Activated naive CD8-positive, alpha-beta T cell treated with anti-CD3 and anti-CD28 coated beads, Interleukin-2, amount 10 ng/mL, durations not matched to agents 7 days and 5 days (primary cell): ENCODE measurements at places on chromosomes 7 and 10. TPM values are rescaled to one million over a fixed set of nuclear protein-coding genes. Genes with fewer than 3 reads are reported as not detected.

Gene CFAP58
- 0.28 TPM for total RNA-seq

Gene ANKRD30A
- total RNA-seq: not detected

Gene ZNF273
- 10.9 TPM for total RNA-seq

GRCh38 chr7:75817116-75817515 lies 3.5 kb upstream of the CCL24 start:
- no peak for DNase-seq

DNA sequence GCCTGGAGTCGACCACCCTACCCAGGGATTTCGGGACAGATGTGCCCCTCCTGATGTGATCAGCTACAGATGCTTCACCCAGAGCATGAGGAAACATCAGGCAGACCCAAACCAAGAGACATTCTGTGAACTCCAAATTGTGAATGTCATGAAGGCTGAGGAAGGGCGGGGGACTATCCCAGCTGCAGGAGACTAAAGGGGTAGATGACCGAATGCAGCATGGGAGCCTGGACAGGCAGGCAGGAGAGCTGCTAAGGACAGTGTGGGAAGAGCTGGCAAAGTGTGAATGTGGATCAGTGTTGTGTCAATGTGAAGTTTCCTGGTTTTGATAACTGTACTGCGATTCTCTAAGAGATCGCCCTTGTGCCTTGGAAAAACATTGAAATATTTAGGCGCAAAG lies 19.2 kb upstream of the DRGX start:
- no peak for DNase-seq

DNA sequence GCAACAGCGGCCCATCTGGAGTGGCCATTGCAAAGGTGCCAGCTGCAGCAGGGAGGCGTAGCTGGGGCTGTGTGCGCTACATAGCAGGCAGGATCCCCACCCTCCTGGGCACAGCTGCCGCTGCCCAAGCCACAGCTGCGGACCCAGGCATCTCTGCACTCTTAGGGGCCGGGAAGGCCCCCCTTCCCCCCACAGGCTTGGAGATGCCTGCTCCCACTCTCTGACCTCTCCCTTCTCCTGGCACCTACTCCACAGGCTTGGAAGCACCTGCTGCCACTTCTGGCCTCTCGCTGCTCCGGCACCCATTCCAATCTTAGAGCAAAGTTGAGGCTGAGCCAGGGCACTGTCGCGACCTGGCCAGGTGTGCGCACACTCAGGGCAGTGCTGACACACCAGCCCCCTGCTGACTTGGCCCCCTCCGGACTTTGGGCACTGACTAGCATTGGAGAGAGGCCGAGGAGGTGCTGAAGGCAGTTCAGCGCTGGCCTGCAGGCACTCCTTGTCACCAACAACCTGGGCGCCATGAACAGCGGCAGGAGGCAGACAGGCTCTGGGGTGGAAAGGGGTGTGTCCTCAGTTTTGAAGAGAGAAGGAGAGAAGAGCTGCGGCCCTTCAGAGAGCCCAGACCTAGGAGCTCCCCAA lies 18.4 kb downstream of the RBM48 start:
- DNase-seq: no peak

- DNase-seq: no peak
Observed at GRCh38 chr10:95605163-95605562, 44.0 kb upstream of the SORBS1 start.

- no peak for DNase-seq
Observed at GRCh38 chr10:68574051-68574450, 13.9 kb downstream of the TET1 start.

Gene FAM25G
- not detected for total RNA-seq

Gene ZNF804B
- total RNA-seq: not detected

Gene CYP26A1
- total RNA-seq: 0.31 TPM

GRCh38 chr7:83394776-83395175 lies 232.1 kb upstream of the PCLO start:
- DNase-seq: no peak

DNA sequence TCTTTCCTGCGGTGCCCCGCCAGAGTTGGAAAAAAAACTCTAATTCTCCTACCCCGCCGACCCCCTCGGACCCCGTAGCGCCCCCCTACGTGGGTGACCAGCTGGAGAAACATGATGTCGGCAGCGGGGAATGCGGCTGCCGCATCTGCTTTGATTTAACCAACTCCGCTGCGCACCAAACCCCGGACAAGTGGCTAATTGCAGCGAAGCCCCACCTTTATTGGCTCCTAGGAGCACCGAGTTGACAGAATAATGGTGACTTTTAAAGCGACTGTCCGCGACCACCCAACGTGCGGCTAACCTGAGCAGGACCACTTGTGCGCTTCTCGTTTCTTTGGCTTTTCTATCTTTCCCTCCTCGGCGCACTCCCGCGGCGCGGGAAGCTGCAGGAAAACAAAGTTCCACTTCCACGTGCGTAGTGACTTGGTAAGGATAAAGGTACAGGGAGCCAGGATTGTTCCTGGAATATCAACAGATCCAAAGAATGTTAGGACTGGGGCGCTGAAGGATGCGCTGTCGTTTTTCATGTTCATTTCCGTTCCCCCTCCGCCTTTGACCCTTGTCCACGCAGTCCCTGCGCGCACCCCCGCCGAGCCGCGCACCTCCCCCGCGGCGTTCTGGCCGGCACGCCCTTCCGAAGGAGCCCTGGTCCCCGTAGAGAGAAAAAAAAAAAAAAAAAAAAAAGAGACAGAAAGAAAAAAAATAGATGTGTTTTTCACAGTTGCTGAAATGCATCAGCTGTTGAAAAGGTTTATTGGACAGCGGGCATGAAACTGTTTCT lies 1.4 kb downstream of the WNT16 start:
- no peak for DNase-seq

DNA sequence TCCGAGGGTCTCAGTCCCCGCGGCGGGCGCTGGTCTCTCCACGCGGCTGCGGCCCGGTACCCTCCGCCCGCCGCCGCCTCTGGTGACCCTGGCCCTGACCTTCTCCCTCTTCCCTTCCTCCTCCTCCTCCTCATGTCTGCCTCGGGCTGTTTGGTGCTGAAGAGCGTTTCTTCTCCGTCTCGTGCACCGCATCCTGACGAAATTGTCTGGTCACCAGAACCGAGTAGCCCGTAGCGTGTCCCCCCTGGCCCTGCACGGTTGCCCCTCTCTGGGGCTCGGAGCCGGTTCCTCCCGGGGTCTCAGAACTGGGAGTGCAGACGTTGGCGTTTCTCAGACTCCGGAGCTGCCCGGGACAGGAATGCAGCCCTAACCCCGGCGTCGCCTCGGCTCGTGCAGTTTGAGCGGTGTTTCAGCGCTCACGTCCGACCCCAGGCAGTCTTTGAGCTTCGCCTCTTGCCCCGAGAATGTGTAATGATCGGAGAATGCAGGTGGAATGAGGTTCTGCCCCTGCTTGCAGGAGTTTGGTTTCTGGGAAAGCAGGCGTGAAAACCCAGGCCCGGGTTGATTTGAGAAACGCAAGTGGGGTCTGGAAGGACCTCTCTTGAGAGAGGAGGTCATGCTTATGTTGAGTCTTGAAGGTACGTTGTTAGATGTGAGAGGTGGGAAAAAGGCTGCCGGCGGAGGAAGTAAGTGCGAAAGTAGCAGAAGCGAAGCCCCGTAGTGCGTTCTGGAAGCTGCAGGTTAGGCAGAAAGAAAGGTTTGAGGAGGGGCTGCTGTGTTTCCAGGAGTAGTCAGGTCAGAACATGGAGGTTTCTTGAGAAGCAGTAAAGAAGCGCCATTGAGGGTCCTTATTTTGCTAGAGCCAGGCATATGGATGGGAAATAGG lies 743 bp downstream of the RBM17 start:
- DNase-seq: no peak

DNA sequence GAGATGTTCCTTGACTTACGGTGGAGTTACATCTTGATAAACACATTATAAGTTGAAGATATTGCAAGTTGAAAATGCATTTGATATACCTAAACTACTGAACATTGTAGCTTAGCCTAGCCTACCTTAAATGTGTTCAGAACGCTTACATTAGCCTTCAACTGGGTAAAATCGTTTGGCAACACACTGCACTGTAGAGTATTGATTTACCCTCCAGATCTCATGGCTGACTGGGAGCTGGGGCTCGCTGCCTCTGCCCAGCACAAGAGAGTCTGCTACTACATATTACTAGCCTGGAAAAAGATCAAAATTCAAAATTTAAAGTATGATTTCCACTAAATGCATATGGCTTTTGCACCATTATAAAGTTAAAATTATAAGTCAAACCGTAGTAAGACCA lies 7.5 kb upstream of the AGR3 start:
- DNase-seq: no peak

DNA sequence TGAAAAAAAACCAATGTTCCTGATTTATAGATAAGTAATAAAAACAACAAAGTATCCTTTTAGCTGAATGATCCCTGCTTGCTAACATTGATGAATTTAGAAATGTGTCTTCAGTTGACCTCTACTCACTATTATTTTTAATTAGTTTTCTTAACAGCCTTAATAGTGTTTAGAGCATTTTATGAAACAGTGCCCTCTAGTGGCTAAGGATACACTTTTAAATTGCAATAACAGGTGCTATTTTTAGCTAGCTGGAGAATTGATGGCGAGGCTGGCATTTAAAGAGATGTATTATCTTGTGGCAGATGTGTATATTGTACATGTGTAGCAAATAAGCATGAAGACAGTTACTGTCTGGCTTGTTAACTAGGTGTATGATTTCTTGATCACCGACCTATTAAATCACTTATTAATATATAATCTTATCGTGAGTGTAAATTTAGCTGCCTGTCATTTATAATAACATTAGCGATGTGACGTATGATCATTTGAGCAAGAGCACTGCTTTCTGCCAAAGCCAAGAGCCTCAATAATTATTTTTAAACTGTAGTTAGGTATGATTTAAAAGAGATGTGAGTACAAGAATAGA lies 451.9 kb downstream of the DPP6 start:
- no peak for DNase-seq

Gene ACTL6B
- not detected for total RNA-seq

DNA sequence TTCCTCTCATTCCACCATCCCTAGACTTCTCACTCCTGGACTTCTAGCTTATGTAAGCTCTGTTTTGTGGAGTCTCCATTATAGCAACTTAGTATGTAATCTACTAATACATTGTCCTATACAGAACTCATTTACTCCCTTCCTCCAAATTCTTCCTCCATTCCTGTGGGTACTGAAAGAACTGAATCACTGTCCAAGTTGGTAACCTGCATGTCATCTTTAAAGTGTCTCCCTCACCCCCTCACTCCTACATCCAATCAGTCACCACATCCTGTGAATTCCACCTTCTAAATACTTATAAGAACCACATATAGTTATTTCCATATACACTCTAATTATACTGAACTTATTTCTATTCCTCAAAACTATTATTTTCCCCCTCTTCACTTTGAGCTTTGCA lies 20.3 kb downstream of the AASS start:
- DNase-seq: no peak

DNA sequence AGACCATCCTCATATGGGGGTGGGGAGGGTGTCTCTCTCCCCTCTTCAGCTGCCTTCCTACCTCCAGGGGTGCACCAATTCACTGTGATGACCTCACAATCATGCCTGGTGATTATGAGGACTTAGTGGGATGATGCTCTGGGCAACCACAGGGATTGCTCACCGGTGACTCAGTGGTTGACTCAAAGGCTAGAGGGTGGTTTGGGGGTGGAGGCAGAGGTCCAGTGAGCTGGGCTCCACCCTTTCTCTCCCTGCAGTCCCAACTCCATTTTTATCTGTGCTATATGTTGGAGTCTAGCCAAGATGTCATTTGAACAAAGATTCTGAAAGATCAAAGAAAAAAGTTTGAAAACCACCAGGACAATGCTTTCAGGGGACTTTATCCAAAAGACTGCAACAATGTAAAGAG lies 286.9 kb downstream of the KCNMA1 start:
- no peak for DNase-seq

DNA sequence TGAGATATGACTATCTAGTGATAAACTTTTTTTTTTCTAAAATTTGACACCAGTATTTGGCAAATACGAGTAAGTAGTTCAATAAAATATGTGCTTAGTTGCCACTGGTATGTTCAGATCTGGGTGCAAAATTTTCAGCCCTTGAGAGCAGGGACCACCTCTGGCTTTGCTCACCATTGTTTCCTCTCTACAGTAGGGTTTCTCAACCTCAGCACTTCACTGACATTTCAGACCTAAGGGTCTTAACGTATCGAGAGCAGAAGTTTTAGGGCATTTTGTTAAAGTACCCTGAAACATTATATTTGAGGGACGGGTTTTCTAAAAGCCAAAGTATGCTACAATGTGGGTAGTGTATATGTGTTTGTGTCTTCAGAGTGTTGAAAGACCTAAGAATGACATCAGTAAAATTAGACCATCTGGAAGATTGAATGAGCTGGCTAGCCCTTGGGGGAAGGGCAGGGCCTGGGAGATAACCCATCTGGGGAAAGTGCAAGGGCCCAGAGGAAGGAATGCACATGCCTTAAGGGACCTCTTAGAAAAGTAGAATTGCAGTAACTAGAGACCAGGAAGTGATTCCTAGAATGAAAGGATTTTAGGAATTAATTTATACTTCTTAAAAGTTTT lies 11.8 kb downstream of the BZW2 start:
- DNase-seq: no peak

- no peak for DNase-seq
Observed at GRCh38 chr7:57204411-57204811, 72.2 kb upstream of the ZNF479 start.

- DNase-seq: no peak
Observed at GRCh38 chr7:28231176-28231575, 50.6 kb upstream of the JAZF1 start.

DNA sequence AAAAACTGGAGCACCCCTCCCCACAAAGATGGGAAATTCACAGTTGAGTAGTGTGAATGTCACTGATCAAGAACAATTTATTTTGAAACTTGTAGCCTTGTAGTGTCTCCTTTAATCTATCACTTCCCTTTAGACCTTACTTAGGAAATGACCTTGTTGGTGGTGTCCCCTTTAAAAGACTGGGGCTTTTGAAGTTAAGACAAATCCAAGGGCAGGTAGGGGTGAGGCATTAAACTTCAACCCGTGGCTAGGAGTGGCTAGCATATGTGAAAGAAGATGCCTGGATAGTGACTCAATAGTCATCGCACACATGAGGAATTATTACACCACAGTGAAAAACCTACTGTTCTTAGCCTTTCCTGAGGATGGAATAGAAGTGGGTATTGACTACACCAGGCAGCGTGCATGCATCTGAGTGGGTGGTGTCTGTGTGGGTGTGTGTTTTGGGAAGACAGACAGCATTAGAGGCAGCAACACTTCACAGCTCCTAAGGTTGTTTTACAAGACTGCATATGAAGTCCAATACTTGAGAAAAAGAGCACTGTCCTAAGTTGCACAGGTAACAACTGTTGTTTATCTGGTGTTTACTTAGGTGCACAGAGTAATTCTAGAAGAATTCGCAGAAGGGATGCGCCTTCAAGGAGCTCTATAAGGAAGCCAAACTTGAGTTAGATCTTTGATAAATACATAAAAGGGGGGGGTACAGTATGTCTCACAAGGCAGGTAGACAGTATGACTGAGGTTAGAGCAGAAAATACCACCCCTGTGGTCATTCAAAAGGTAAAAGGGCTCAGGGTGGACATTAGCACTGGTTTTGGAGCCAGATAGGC lies 32.9 kb downstream of the ABLIM1 start:
- no peak for DNase-seq

Gene SCIN
- total RNA-seq: 0.69 TPM
